ENCODE measurements at places on chromosomes 1 and 21.

DNA sequence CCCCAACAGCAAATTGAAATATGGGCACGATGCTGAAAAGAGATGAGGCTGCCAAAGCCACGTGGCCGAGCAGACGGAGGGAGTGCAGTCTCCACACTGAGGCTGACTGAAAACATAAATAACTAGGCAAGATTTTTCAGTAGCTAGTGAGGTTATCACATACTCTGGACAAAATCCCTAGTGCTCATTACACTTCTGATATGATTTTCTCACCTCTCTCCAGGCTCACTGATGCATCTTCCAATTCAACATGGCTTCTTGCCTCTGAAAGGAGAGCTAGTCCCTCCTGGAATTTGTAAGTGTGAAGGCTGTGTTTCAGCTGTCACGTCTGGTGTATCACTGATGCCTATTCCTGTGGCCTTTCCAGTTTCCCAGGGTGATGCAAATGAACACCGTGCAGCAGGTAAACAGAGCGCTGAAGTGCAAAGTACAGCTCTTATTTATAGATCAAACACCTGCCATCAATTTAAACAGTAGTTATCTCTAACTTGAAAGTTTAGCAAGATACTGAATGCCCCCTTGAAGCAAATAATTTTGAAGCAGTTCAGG, 656.1 kb downstream of the KIF26B start:
- DNase-seq, result no peak

GRCh38 chr1:66402194-66402593, 131.8 kb upstream of the SGIP1 start:
- DNase-seq, result no peak

DNA sequence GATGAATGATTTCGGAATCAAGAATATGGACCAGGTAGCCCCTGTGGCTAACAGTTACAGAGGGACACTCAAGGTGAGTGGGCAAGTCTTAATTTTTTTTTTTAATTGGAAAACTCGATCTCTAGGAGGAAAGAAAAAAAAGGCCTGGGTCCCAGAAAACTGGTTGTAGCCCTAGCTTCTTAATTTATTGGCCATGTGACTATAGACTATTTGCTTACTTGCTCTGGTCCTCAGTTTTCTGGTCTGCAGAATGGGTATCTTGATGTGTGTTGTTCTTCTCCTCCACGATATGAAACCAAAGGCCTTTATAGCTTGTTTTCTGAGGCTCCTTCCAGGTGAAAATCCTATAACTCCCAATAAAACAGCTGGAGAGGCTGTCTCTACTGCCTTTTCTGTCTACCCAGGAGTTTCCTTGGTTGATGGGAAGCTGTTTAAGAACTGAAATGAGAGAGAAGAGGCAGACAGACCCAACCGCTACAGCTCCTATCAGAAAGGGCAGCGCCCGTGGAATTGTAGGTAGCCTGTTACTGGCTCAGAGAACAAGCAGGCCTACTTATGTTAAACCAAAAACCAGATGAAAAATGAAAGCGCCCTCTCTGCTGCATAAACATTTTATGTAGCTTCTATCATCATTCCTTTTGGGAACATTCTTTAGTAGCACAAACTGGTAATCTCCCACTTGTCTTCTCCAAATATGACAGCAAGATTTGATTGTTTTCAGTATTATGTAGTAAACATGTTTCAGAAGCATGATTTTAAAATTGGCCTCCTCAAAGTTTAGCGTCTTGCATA, 4.5 kb downstream of the ETS2 start:
- no peak for DNase-seq

DNA sequence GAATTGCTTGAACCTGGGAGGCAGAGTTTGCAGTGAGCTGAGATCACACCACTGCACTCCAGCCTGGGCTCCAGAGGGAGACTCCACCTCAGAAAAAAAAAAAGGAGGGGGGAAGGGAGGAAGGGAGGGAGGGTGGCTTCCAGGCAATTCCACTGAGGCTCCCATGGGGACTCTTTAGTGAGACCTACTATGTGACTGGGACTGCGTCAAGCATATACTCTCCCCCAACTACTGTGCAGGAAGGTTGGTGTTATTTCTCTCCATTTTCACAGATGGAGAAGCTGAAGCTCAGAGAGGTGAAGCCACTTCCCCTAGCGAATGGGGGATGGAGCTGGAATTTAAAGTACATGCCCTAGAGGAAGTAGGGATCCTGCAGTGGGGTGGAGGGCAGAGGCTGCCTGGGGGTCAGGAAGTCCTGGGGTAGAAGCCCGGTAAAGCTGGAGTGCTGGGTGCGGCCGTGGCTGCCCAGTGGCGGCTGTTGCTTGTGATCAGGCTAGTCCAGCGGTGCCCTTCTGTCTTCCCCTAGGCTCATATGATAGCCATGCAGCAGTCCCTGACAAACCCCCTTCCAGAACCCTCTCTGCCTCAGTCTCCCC, 40.3 kb downstream of the RAP1GAP start:
- DNase-seq, result no peak

DNA sequence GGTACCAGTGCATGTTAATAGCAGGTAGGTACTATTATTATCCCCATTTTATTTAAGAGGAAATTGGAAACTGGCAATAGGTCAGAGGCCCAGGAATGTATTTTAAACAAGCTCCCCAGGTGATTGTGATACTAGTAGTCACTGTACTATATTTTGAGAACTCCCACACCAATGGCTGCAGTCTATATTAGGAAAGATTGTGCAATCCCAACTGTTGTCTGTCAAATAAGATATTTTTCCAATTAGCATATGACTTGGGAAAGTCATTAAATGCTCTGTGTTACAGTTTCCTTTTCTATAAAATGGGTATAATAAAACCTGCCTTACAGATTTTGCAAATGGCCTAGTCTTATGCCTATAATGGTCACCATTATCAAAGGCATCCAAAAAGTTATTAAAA, 94.2 kb upstream of the DMRTA2 start:
- no peak for DNase-seq

DNA sequence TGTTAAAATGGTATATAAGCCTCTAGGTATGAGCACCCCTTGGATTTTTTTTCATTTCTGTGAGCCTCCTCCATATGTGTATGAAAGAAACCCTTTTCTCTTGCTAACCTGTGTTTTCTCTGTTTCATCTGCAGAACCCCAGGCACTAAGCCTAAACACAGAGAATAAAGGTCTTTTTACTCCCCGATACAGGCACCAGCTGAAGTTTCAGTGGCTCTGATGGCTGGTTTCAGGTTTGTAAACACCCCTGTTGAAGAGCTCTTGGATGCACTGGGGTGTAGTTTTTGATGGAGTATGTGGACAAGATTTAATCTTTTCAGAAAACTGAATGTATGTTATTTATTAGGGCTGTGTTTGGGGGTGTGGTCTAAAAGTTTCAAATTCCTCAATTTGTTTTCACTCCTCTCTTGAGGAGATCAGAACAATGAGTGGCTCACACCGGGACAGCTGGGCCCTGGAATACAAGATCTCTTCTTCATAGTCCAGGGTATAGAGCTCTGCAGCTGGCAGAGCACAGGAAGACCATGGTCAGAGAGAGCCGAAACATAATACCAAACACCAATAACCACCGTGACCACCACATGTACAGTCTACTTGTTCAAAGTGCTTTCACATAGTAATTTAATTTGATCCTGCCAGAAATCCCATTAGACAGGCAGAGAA, 50.2 kb upstream of the VTCN1 start:
- no peak for DNase-seq
